ENCODE measurements at places on chromosomes 2 and 18.

- no peak for DNase-seq
Observed at GRCh38 chr2:205786976-205787375, 104.7 kb downstream of the NRP2 start.

DNA sequence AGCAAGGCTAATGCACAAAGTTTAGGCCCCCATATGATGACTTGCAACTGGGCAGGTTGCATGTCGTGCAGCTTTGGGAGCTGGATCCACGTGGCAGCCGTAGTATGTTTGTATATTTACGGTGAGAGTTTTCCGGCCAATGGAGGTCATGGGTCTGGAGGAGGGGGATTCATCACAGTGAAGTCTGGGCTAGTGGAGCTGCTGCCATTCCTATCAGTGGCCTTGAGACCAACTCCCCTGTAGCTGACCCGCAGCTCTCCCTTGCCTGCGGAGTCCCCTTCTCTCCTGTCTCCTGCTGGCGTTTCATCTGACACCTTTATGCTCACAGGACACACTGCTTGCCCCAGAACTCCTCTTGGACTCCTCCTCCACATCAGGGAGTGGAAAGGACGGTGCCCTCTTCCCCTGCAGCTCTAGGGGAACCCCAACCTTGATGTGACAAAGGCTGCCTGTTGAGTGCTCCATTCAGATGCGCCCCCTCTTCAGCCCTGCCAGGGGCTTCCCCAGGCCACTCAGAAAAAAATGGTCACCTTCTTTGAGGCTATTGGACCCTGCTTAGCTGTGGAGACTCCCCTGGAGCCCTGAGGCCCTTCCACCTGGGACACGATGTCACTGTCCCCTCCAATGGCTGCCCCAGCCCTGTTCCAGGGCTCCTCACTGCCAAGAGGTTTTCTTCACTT lies 121.7 kb downstream of the PXDN start:
- no peak for DNase-seq

GRCh38 chr2:128441341-128442052 lies 122.8 kb upstream of the HS6ST1 start:
- no peak for DNase-seq

GRCh38 chr2:173184031-173185004 lies 108.7 kb downstream of the MAP3K20 start:
- DNase-seq, result no peak

GRCh38 chr2:159192371-159192918 lies 94.1 kb downstream of the WDSUB1 start:
- DNase-seq, result no peak

DNA sequence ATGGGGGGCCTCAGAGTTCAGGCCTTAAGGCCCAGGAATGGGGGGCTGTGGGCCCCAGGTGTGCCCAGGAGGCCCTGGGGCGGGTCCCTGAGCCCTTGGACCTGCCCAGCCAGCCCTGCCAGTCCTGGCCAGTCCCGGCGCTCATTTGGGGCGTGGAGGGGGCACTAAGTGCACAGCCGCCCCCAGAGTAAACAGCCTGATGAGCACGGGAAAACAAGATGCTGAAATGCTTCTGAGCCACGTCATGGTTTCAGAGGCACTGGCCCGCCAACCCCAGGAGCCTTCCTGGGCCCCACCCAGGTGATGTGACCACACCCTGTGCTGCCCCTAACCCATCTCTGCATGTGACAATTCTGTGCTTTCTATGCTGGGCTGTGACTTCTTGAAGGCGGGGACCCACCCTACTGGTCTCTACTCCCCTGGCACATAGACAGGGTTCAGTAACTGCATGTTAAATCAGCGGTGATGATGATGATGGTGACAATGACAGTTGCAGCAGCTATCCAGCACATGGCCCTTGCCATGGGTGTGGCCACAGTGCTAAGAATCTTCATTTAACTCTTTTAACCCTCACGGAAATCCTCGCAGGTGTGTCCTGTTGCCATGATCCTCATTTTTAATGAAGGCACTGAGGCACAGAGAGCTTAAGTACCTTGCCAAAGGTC lies 28.1 kb upstream of the ASPRV1 start:
- DNase-seq, result no peak

Measured in stimulated activated CD4-positive, alpha-beta T cell treated with anti-CD3 and anti-CD28 coated beads, Interleukin-1b, Interleukin-23, amount 100 ng/mL, for 48 hours (primary cell).